Sciatic nerve (tissue), 2 donors: ENCODE measurements at places on chromosomes 1 and 21.

DNA sequence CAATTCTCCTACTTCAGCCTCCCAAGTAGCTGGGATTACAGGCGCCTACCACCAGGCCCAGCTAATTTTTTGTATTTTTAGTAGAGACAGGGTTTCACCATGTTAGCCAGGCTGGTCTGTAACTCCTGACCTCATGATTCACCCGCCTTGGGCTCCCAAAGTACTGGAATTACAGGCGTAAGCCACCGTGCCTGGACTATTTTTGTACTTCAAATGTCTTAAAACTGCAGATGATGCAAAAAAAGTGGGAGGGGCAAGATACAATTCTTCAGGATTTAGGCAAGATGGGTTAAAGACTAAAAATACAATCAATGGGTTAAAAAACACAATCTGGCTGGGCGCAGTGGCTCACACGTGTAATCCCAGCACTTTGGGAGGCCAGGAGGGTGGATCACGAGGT, 4.7 kb downstream of the SCAF4 start:
- no peak for DNase-seq

DNA sequence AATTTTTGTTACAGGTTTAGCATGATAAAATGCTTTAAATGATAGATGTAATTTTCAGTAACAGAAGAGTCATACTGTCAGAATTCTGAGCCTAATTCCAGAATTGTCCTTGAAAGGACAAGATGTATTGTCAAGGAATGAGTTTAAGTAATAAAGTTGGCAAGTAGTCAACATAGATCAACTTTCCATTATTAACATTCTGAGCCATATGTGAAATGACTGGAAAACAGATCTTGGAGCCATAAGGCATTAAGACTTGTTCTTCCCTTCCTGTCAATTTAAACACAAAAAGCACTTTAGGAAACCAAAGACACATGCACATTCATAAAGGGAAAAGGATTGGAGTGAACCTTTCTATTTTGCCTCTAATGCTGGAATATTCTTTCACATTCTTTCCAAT, 107.0 kb downstream of the ODF2L start:
- DNase-seq = no peak

- no peak for DNase-seq
These were observed 85.8 kb downstream of the ZNF644 start for GRCh38 chr1:90936061-90936460.

GRCh38 chr1:6435129-6435528, 10.6 kb downstream of the ESPN start:
- no peak for DNase-seq

GRCh38 chr1:53581476-53581875, 122.3 kb downstream of the DMRTB1 start:
- peak; percentile 7 for DNase-seq

DNA sequence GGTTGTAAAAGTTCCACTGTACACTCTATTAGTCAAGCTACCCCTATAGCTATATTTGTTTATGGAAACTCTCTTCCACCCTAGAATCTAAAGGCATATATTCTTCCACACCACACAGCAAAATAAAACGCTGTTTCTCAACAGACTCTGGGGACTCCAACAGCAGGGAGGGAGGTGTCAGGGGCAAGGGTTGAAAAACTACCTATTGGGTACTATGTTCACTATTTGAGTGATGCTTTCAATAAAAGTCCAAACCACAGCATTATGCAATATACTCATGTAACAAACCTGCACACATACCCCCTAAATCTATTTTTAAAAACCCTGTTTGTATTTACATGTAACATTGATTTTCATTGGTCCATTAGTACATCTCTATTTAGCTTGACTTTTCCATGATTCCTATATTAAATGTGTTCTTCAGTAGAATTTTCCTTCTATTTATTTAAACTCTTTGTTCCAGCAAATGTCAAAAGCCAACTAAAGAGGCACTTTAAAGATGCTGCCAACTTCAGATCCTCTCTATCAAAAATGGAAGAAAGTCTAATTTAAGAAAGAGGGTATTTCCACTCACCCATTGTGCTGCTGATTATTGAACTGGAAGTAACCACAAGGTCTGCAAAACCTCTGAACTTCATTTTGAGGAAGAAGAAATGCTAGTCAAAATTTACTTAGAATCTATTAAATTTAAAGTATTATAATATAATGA, 26.2 kb downstream of the RGS7 start:
- no peak for DNase-seq
